ENCODE measurements at places on chromosomes 2 and 18.

DNA sequence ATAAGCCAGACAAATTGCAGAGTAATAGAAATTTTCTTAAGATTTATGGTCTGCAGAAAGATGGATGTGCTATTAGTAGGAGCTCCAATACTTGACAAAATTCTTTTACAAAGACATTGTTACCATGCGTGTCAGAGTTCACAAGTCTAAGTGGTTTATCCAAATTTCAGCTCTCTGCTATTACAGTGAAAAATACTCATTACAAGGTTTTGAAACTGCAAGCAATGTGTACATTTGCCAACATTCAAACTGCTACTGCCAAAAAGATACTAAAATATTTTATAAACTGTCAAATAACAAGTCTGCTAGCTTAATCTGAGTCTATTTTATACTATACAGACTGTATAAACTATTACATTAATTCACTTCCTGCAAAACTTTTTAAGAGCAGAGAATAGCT lies 1341.5 kb upstream of the ACVR2A start:
- DNase-seq, result no peak

DNA sequence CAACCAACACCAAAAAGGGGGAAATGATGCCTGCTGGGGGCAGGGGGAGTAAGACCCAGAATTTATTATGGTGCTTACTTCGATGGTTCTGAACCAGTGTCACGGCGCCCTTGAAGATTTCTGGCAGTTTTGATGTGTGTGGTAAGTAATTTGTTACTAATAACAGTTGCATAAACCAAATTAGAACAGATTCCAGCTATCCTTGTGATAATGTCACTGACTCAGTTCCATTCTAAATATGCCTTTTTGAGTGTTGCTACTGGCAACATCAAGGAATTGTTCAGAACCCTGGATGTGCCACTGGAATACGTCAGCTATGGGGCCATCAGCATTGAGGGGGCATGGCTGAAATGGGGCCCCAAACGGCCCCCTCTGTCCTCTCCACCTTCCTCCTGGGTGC lies 11.6 kb downstream of the SAG start:
- DNase-seq, result no peak

GRCh38 chr2:241376808-241377207 lies 20.7 kb downstream of the FARP2 start:
- DNase-seq, result no peak

DNA sequence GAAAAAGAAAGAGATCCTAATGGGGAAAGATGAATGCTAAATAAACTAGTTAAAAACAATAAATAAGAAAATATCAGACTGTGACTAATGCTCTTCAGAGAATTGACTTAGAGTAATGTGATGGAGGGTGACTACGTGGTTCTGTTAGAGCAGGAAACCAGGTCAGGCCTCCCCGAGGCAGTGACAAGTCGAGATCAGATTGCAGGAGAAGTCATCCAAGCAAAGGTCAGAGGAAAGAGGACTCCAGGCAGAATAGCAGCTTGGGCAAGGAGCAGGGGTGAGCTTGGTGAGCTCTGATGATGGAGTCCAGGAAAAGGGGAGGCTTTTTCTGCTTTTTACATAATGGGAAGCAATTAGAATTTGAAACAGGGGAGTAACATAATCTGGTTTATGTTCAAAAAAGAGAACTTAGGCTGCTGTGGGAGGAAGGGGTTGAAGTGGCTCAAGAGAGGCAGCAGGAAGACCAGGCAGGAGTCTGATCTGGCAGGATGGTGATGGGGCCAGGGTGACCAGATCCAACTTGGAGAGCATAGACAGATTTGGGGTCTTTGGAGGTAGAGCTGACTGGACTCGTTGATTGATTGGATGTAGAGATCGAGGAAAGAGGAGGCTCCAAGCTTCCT lies 27.3 kb upstream of the ITGB6 start:
- no peak for DNase-seq

DNA sequence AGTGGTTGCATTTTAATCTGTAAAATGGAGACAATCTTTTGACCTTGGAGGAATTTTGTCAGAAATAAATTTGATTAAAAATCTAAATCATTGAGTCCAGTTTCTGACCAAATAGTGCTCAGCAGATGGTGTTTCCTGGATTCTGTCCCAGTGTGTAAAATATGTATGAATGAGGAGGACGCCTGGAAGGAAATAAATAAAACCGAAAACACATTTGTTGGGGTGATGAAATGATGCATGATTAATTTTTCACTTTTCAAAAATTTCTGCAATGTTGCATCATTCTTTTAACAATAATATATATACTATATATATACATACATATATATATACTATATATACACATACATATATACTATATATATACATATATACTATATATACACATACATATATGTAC lies 261.1 kb upstream of the TRIB2 start:
- DNase-seq, result no peak

DNA sequence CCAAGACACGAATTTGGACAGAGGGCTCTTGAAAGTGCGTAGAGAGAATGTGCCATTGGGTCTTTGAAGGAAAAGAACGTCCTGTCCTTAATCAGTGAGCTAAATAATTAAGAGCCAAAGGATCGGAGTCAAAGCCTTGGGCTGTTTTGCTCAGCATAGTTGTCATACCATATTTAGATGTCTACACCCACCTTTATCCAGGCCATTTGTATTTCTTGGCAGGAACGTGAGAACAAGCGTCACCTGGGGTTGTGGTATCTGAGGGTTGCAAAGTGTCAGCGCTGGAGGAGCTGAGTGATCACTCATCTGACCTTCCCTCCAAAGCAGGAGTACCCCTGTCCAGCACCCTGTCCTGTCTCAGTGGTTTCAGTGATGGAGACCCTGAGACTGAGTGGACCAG lies 4.5 kb downstream of the LPIN1 start:
- DNase-seq, result no peak

GRCh38 chr2:204027091-204027490 lies 90.5 kb downstream of the ICOS start:
- no peak for DNase-seq

- no peak for DNase-seq
These were observed 238.2 kb downstream of the OSR1 start for GRCh38 chr2:19120181-19120580.

- no peak for DNase-seq
These were observed 10.6 kb upstream of the MOCOS start for GRCh38 chr18:36176711-36177110.

DNA sequence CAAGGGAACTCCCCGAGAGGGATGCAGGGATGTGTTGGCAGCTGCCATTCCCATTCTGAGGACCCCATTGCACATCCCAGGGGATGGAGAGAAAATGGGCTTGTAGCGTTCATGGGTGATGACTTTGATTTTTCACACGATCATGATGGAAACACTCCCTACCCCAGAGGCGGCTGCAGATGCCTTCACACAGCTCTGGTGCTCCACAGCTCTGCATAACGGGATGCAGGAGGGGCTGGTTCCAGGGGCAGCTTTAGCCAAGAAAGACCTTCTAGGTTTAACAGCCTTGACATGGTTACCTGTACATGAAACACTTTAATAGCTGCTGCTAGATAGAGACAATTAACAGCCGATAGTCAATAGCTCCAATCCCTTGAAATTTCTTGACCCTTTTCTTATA lies 88.7 kb downstream of the TPO start:
- DNase-seq, result no peak

GRCh38 chr2:43051338-43051737 lies 175.1 kb downstream of the ZFP36L2 start:
- DNase-seq, result no peak

GRCh38 chr2:231611273-231612108 lies 18.8 kb downstream of the TEX44 start:
- DNase-seq, result no peak

GRCh38 chr2:128769457-128770142 lies 450.9 kb upstream of the HS6ST1 start:
- DNase-seq, result no peak

GRCh38 chr2:77796397-77796796 lies 274.2 kb upstream of the LRRTM4 start:
- DNase-seq, result no peak

DNA sequence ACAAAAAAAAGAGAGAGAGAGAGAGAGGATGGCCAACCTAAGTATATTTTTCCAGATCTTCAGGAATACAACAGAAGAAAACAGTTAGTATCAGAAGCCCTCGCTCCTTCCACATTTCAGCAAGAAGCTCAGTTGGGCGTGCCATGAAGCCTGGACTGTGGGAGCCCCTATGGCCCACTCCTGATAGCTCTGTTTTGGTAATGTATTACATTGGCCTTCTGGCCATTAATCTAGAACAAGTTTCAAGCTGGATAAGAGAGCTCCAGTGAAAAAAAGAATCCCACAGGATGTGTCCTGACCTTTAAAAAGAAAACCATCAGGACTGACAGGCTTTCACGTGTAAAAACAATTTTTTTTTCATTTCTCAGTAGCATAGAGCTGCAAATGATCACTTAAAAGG lies 197.9 kb downstream of the ICOS start:
- no peak for DNase-seq

- no peak for DNase-seq
These were observed 380.8 kb upstream of the ACVR2A start for GRCh38 chr2:147463881-147464520.

GRCh38 chr2:174631009-174631981 lies 33.7 kb upstream of the WIPF1 start:
- DNase-seq, result no peak

GRCh38 chr2:30486655-30487054 lies 39.6 kb downstream of the LCLAT1 start:
- no peak for DNase-seq

DNA sequence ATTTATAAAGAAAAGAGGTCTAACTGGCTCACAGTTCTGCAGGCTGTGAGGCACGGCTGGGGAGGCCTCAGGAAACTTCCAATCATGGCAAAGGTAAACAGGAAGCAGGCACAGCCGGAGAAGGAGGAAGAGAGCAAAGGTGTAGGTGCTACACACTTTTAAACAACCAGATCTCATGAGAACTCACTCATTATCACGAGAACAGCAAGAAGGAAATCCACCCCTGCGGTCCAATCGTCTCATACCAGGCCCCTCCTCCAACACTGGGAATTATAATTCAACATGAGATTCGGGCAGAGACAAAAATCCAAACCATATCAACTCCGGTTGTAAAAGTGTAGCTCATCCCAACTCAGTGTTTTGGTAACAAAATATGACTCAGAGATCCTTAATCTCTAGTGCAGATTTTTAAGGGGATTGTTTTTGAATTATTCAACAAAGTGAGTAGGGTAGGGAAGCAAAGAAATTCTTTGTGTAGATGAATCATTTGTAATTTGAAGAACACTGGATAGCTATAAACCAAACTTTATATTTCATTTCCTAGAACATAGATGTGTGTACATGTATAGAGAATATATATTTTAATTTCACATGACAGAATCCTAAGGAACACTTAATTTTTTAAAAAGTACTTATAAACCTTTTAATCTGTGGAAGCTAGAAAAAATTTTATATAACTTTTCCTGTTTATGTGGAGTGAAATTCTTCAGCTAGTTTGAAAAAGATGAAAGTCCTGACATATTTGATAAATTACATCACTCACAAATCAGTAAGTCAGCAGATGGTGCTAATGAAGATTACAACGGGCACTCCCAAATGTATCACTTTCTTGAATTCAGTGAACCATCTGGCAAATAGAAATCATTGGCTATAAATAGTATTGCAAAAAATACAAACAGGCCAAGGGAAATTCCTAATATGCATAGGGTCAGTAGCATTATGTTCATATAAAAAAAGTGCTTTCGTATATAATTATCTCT lies 130.1 kb downstream of the OLA1 start:
- DNase-seq, result no peak

- DNase-seq, result no peak
These were observed 134.5 kb upstream of the PKDCC start for GRCh38 chr2:41913311-41913710.

- DNase-seq, result no peak
These were observed 86.3 kb downstream of the SPIRE1 start for GRCh38 chr18:12571630-12572029.

GRCh38 chr18:50315100-50315871 lies 27.8 kb upstream of the CXXC1 start:
- no peak for DNase-seq

- DNase-seq, result no peak
These were observed 36.9 kb downstream of the RPL37A start for GRCh38 chr2:216535454-216535995.

DNA sequence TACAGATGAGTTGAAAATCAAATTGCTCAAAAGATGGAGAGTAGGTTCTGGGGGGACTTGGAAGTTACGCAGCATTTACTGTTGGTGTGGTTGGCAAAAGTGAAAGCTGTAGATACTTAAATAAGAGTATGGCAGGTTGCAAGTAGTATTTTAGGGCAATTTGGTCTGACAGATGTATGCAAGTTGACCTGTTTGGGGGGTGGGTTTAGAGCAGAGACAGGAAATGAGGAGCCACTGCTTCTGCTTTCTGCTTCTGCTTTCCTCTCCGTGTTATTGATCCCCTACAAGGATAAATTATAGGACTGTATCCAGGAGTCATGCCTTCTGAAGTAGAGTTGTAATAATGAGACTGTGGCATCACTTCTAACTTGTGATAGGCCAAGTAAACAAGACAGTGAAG lies 71.2 kb downstream of the EPAS1 start:
- no peak for DNase-seq

GRCh38 chr2:158973116-158973956 lies 4.9 kb downstream of the TANC1 start:
- no peak for DNase-seq

GRCh38 chr2:238716171-238716570 lies 131.7 kb upstream of the TWIST2 start:
- DNase-seq, result no peak

DNA sequence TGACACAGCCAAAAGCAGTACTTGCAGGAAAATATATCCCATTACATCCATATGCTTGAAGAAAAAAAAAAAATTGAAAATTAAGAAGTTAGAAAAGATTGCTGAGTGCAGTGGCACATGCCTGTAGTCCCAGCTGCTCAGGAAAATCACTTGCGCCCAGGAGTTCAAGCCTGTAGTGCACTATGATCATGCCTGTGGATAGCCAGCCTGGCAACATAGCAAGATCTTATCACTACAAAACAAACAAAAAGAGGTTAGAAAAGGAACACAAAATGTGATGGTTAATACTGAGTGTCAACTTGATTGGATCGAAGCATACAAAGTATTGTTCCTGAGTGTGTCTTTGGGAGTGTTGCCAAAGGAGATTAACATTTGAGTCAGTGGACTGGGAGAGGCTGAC lies 361.9 kb downstream of the NYAP2 start:
- DNase-seq, result no peak

- no peak for DNase-seq
These were observed 835.9 kb upstream of the CHAC2 start for GRCh38 chr2:52931660-52932059.

Data from substantia nigra (tissue), 51 donors.